Cerebellar nuclear complex (tissue), 1 donor: ENCODE measurements at places on chromosomes 11 and 22.

DNA sequence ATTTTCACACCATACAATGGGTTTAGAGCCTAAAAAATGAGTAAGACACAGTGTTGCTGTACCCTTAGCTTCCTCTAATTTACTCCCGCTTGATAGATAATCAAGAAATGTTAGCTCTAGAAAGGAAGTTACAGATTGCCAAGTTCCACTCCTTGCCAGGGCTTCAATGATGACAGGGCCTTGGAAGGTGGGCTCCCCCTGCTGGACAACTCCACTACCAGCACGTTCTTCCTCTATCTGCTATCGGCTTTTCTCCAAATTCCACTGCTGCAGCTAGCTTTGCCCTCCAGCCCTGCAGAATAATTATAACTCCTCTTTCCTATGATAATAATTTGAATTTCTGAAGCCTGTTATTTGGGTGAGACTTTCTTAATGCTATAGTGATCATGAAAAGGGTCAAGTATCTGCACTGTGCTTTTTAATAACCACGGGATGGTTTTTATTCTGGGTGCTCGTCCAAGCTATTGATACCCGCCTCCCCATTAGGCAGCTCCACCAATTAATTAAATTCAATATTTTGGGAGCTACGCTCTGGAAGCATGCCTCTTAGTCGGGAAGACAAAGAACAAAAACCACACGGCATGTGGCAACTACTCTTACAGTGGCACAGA lies 9.0 kb downstream of the SYN3 start:
- peak; percentile 5 for DNase-seq

DNA sequence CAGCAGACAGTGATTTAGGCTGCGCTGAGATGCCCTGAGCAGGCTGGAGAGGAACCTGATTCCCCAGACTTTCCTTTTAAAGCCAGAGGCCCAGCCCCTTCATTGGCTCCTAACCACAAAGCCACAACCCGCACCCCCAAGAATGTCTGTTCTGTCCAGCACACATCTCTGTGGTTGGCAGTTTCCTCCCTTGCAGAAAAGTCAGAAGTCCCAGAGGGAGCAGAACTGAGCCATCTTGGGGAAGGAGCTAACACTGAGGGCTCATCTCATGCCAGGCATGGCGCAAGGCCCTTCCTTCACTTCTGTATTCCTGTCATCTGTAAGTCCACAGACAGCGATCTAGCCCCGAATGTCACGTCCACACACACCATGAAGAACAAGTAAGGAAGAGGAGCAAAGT lies 97.1 kb upstream of the SYT13 start:
- no peak for DNase-seq

GRCh38 chr11:66359662-66360087 lies 11.9 kb downstream of the SLC29A2 start:
- DNase-seq: no peak

DNA sequence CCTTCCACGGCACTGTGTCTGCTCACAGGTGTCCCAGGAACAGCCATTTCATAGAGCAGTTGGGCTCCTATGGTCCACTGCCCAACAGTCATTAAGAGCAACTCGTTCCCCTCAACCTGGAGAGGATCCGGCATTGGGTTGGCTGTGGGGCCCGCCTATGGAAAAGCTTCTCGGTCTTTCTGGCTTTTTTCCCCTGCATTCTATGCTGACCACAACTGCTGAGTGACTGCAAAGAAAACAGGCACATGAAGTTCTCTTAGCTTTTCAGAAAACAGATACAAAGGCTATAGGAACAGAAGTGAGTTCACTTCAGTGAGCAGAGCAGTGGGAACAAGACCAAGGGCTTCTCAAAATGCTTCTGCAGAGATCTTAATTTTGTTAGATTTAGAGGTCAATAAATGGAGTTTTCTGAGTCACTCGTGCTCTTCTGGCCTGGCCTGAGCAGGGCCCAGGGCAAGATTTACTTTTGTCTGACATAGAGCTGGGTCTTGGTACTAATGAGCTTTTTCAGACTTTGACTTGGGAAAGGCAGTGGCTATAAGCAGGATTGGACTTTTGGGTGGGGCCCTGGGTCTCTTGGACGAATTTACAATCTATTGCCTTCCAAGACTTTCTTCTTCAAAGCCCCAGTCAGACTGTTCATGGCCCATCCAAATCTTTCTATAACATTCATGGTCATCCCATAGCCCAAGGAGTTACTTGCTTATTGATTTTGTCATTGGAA lies 13.6 kb upstream of the APOL5 start:
- no peak for DNase-seq

DNA sequence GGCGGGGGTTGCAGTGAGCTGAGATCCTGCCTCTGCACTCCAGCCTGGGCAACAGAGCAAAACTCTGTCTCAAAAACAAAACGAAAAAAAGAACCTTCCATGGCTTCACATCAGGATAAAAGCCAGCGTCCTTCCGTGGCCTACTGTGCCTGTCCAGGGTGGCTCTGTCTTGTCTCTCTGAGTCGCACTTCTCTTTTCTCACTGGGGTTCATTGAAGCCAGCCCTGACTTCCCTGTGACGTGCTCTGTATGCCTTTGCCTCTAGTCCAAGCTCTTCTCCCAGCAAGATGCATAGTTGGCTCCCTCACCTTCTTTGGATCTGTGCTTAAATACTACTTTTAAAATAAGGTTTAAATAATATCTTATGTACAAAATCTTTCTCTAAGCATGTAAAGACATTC lies 11.6 kb downstream of the ATXN10 start:
- DNase-seq: no peak

GRCh38 chr22:23206915-23207314 lies 26.6 kb downstream of the BCR start:
- DNase-seq: no peak

DNA sequence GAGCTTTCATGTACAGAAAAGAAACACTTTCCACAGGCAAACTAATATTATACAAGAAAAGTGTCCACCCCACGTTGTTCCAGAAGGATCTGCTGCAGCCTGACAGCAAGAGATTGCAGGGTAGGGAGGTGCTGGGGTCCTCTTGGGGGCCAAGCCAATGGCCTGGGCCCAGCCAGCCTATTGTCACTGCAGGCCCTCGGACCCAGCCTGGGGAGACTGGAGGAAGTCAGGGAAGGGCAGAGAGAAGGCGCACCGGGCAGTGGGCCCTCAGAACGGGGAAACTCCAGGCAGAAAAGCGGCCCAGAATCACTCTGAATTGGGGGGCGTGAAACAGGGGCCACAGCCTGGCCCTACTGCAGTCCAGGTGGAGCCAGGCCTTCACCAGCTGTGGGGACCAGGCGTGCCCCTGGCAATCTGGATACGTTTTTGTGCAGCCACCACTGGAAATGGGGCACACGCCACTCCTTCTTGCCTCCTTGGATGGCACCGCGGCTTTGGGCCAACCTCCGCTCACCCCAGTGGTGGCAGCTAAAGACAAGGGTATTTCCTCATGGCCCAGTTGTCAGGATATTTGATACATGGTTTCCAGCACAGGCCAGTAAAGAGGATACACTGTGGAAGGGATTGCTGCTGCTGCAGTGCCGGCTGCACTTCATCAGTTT lies 3.9 kb upstream of the NAP1L4 start:
- DNase-seq: no peak

DNA sequence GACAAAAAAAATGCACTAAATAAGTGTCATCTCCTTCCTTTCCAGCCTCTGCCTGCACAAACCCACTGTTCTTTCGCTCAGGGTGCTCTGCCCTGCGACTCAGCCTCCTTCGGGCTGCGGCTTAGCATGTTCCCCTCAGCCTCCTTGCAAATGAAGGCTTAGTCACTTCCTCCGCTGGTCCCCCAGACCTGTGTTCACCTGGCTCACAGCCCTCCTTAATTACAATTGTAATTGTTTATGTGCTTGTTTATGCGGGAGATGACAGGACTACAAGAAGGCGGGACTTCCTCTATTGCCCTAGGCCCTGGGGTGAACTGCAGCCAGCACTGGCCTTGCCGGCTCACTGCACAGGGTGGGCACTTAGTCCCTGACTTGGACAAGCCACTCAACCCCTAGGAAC lies 303.6 kb downstream of the KIRREL3 start:
- DNase-seq: no peak

- DNase-seq: no peak
These were observed 51.9 kb downstream of the SLC1A2 start for GRCh38 chr11:35367491-35367890.

- DNase-seq: no peak
These were observed 19.9 kb downstream of the MADD start for GRCh38 chr11:47289856-47290255.

GRCh38 chr11:109173504-109173903 lies 248.5 kb upstream of the C11orf87 start:
- DNase-seq: no peak

DNA sequence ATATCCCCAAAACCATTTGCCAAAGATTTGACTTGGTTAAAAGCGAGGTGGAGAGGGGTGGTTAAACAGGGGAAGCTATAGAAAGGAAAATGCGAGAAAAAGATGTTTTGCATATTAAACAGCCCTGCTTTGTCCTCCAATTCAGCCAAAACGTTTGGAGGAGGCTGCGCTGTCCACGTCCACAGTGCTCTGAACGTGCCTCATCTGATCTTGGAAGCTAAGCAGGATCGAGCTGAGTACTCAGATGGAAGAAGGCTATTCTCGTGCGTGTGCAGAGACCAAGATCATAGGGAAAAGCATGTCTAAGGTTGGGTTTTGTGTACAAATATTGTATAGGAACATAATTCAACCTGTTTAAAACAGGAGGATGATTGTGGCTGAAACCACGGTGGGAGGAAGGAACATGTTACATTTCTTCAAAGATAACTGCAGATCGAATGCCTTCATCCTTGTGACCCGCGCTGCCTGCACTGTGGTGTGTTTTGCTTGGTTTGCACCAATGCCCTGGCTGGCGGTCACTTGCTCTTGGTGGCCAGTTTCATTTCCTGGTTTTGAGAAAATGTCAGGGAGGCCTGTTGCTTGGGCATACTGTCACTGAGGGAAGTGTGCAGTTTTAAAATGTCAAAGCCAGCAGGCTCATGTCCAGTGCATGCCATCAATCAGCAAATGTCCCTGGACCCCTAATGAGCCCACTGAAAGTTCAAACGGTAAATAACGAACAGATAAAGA lies 40.4 kb downstream of the FLI1 start:
- no peak for DNase-seq

DNA sequence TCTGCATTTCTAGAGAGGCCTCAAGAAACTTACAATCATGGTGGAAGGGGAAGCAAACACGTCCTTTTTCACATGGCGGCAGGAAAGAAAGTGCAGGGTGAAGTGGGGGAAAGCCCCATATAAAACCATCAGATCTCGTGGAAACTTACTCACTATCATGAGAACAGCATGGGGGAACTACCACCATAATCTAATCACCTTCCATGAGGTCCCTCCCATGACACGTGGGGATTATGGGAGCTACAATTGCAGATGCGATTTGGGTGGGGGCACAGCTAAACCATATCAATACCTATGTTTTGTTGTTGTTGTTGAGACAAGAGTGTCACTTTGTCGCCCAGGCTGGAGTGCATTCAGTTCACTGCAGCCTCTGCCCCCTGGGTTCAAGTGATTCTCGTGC lies 29.9 kb downstream of the SFI1 start:
- no peak for DNase-seq

- no peak for DNase-seq
These were observed 2.4 kb upstream of the UVRAG start for GRCh38 chr11:75812542-75813040.

DNA sequence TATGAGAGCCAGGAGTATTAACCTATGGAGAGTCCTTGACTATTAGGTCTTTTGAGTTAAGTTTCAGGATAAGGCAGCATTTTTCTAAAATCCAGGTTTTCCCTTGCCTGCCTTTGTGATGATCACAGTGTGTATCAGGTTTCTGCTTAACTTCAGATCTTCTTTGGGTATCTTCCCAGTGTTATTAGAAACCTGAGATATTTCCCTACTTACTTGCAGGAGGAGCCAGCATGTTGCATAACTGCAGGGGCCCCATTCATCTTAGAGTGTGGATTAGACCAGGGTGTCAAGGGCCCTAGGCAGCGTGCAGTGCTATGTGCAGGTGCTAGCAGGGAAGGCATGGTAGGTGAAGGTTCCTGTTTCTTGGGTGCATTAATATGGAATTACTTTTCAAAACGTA lies 69.5 kb downstream of the ZNRF3 start:
- DNase-seq: no peak

DNA sequence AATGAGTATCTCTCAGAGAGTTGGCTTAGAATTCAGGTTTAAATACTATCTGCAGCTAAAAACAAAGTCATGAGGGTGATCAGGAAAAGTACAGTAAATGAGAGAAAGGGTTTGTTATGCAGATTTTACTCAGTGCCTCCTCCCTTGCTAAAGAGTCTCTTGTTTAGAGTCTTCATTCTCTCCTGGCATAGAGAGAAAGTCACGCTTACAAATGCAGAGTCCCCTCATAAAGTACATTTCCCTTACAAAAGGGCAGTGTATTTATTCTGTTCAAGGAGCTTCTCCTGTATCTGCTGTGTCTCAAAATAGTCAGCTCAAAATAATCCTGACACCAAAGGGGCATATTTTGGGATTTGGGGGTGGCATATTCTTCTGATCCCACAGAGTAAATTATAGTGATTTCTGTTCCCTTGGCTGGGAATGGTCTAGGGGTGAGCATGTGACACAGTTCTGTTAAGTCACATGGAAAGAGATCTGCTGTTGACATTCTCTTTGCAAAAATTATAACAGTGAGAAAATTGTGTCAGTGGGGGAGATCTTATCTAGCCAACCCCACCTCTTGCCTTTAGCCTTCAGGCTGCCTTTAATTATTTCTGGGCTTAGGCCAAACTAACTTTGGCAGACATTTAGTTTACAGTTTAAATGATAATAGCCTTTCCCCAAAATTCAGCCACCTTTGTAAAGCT lies 102.9 kb downstream of the MTNR1B start:
- DNase-seq: no peak

GRCh38 chr11:78158987-78159652 lies 19.7 kb upstream of the ALG8 start:
- no peak for DNase-seq

DNA sequence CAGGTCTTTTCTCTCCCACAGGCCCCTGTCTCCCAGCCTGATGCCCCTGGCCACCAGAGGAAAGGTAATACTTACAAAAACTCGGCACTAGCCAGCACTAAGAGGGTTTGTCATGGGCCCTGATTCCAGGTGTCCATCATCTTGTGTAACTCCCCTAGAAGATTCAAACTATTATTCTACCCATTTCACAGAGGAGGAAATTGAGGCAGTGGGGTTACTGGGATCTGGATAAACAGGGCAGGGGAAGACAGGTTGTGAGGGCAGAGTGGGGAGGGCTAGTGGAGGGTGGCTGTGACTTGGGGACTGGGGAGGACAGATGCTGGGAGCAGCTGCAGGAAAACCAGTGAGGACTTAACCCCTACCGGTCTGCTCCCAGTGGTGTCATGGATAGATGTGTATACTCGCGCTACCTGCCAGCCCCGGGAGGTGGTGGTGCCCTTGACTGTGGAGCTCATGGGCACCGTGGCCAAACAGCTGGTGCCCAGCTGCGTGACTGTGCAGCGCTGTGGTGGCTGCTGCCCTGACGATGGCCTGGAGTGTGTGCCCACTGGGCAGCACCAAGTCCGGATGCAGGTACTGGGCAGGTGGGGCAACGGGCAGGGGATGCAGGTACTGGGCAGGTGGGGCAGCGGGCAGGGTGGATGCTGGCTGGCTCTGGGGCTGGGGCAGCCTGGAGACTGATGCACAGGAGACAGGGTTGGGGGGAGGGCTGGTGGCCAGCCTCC lies 1.2 kb downstream of the VEGFB start:
- DNase-seq: no peak
